HFFc6 (cell line): ENCODE measurements at places on chromosomes 6 and 20. TPM values are rescaled to one million over a fixed set of nuclear protein-coding genes. Genes with fewer than 3 reads are reported as not detected.

GRCh38 chr6:36273802-36274514 lies 4.1 kb downstream of the PNPLA1 start:
- no peak for DNase-seq

- DNase-seq = no peak
Observed at GRCh38 chr6:104705095-104705707, 154.5 kb downstream of the HACE1 start.

Gene TSPO2
- total RNA-seq = not detected in 3 replicates

- DNase-seq = no peak
Observed at GRCh38 chr6:110560239-110561007, 84.0 kb upstream of the SLC22A16 start.

GRCh38 chr20:48831718-48832404 lies 4.1 kb upstream of the PREX1 start:
- peak; percentile 59 for DNase-seq

Gene C6orf163
- 0.30 to 0.54 TPM (median 0.38 TPM) in 3 replicates for total RNA-seq

DNA sequence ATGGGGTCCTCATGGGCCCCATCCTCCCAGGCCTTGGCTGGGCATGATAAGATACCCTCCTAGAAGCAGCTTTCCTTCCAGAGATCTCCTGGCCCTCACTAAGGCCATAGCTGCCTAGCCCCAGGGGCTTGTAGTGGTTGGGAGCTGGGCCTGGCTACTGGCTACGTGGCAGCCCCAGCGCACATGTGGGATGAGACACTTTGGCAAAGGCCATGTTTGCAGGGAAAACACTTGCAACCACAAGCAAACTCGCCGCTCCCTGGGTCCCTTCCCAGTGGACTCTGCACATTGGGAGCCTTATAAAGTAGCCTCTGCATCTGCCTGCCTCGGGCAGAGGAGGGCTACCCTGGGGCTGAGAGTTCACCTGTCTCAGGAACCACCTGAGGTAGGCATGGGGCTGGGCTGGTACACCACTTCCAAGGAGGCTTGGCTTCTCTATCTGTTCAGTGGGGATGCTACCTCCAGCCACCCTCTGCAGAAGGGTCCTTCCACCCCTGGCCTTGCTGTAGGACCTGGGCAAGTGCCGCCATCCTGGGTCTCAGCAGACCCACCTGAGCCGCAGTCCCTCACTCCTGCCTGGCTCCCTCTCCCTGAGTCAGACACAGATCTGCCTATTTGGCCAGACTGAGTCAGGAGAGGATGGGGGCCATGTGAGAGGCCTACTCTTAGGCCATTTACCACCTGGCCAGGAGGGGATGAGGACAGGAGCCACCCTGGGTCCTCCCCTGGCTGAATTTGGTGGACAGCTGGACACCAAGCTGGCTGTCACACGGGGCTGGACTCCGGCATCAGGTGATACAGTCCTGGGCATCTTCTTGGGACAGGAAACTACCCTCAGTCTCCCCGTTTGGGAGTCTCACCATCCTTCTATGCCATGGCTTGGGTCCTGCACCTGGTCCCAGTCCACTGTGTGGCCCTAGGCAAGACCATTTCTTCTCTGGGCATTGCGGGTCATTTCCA lies at the start of gene BPIFB2:
Gene BPIFB2, plus strand, starts transcription at position 329 of the 960 bp plus-strand sequence. CDS start 871 bp downstream, outside the sequence.
- no peak for DNase-seq

DNA sequence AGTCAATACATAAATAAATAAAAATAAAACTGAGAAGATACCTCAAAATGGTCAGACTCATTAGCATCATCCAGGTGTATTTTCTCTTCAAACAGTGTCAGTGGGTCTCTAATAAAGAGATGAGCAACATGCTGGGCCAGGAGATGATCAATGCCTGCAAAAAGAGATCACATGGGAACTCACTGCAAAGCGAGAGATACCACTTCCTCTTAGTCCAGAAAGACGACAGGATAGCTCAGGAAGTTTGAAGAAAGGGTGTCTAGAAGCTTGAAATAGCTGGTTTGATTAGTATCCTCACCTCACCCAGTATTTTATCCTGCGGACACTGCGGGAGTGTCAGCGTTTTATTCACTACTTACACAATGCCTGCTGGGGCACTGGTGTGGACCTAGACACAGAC lies 38.0 kb downstream of the GCLC start:
- no peak for DNase-seq

Gene ANGPT4
- not detected in 3 replicates for total RNA-seq

DNA sequence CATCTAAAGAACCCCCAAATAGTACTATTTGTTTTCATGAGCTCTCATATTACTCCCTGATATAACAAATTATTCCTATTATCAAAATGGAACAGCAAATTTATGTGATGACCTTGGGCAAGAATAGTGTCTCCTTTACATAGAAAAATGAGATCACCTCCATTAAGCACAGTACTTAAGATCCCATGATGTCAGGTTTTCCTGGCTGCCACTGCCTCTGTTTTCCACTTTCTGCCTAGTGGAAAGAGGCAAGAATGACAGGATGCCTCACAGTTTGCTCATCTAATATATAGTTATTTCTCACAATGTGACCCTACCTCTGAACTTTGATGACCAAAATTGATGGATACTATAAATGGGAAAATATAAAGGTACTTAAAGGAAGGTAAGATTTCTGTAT lies 260.1 kb upstream of the SGK1 start:
- DNase-seq = peak; percentile 21

DNA sequence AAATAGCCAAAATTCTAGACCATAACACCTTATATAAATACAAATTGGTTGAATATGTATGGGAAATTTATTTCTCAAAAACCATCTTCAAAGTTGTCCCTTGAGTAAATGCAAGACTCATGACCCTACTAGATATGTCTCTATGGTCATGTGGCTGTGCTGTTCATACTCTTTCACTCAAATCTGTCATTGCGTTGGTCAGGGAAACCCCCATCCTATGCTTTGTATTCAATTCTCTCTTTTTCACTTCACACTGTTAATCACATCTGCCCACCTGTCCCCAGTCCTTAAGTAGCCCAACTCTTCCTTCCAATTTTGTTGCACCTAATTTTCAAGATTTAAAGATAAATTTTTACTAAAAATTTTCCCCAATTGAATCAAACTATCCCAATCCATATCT lies 51.0 kb downstream of the RPS12 start:
- DNase-seq = no peak

Gene LCA5
- 3.3 to 3.5 TPM (median 3.4 TPM) in 3 replicates for total RNA-seq

DNA sequence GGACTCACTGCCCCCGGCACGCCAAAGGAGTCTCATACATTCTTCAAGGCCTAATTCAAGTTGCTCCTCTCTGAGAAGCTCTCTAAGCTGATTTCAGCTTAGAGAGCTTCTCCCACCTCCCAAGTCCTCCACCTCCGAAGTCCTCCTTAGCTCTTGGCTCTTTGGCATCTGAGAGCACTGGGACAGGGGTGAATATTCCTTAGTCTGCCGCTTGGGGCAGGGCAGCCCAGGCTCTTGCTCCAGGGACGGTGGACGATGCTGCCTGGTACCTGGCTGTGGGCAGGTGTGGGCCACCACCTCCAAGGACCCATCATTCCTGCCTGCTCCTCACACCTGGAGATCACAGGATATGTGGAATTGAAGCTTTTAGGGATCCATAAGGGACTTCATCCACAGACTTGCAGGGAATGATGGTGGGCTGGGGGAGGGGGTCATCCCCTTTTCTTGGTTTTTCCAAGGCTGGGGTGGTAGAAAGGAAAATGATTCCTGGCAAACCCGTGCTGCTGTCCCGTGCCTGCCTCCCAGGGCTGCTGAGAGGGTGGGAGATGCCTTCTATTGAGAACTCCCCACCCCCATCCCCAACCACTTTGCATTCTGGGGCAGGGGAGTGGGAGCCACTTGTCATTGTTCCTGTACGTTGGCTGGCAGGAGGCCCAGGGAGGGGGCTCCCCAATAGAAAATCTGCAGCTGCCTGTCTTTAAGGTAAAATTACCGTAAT lies 57.4 kb downstream of the ARHGAP40 start:
- DNase-seq = no peak

DNA sequence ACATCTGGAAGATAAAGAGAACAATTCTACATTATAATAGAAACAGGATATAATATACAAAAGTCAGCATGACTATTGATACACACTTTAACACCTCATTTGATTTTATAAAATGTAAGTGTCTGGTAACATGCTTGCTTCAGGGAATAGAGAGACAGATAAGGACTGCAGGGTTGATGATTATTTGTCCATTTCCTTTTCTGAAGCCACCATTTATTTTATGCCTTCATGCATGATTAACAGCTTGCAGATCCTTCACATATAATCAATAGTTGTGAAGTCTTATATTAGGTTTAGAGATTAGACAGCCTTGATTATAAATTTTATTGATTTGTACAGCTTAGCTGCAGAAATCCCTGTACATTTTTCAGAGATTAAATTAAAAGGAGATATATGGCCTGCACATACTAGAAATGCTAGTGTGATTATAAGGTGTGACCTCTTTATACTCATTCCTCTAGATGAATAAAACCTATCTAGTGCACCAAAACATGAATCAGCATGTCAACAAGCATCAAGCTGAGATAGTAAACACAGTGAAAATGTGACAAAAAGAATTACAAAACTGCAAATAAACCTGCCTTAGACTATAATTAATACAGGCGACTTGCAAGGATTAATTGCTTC lies 198.8 kb upstream of the THEMIS start:
- DNase-seq = no peak

DNA sequence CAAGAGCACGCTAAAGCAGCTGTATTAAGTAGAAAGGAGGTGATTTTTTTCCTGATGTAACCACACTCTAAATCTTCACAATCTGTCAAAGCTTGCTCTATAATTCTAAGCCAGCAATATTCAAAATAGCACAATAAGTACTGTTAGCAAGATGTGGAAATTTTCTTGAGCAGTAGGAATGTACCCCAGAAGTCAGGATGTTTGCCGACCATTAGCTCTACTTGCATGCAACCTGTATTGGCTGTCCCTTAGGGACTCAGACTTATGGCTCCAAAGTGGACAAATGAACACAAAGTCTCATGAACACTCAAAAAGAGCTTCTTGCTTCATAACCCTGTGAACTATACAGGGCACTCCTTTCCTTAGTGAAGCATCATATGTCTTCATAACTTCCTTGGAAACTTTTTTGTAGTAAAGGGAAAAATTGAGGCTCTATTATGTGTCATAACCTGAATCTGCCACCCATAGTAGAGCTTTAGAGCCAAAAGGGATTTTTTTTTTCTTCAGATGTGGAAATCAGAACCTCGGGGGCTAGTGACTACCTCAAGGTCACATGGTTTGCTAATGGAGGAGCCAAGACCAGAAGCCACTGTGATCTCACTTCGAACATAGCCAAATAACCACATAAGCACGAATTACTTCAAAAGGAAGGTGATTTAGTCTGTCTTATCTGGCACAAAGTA lies 54.5 kb downstream of the ADGRG6 start:
- DNase-seq = peak; percentile 54

DNA sequence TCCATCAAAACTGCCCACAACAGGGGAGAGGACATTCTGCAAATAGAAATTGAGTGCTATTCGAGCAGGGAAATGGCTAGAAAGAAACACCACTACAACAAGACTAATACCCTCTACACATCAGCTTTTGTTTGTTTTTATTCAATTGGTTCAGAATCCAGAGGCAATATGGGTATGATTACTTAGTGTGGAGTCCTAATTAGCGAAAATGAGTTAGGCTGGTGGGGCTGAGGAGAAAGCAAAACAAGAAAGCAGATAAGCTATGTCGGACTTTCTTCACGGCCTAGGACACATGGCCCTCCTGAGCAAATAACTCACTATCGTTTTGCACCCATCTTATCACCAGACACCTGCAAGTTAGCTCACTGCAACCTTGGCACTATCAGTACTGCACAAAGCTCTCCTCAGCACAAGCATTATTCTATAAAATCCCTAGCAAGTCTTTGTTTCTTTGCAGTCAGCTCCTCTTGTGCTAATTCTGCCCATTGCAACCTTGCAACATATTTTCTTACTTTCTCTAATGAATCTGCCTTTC lies 31.3 kb upstream of the SH3BGRL2 start:
- no peak for DNase-seq

GRCh38 chr6:38996676-38997075 lies 51.9 kb upstream of the GLP1R start:
- DNase-seq = no peak

DNA sequence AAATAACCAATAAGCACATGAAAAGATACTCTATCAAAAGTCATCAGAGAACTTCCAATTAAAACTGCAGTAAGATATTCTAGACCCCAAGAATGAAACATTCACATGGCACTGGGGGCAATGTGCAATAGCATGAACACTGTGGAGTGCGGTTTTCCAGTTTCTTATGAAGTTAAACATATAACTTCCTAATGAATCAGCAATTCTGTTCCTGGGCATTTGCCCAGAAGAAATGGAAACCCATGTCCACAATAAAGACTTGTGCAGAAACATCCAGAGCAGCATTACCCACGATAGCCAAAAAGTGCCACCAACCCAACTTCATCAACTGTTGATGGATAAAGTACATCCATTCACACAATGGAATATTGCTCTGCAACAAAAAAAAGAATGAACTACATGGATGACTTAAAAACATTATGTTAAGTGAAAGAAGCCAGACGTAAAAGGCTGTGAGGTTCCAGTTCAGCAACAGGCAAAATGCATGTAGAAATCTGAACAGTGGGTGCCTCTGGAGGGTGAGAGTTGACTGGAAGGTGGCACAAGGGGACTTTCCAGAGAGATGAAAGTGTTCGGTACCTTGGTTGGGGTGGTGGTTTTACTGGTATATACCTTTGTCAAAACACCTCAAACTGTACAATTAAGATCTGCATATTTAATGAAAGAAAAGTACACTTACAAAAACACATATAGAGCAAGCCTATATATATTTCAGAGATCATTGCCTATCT lies 207.2 kb upstream of the ECI2 start:
- DNase-seq = no peak

GRCh38 chr6:11230158-11231107 lies 2.0 kb downstream of the NEDD9 start:
- peak; percentile 33 for DNase-seq

DNA sequence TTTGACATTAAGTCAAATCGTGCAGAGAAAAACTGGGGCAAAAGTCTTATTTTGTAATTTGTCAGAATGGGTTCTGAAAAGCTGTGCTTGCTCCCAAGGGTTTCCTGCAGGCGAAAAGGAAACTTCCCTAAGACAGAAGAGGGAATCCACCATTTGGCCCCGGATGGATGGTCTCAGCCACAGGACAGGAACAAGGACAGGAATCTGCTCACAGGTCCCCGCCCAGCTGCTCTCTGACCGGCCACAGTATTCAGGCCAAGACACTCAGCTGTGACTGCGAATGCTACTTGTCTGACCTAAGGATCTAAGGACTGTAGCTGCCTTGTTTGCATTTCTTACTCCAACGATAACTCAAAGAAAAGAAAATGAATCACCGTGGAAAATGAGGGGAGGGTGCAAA lies 197.0 kb downstream of the BMP7 start:
- DNase-seq = no peak

Gene C20orf141
- not detected in 3 replicates for total RNA-seq

Gene FILIP1
- 0.09 to 0.15 TPM (median 0.12 TPM) in 3 replicates for total RNA-seq

Gene ECT2L
- not detected in 3 replicates for total RNA-seq
